Endothelial cell of umbilical vein (primary cell): ENCODE measurements at places on chromosomes 7 and 10. TPM values are rescaled to one million over a fixed set of nuclear protein-coding genes. Genes with fewer than 3 reads are reported as not detected.

TDRD1 gene
- total RNA-seq: not detected in 2 replicates

ELN gene
- 0.18 and 1.7 TPM in 2 replicates for total RNA-seq

CEP55 gene
- total RNA-seq: 58.9 and 63.0 TPM in 2 replicates

SLF2 gene
- total RNA-seq: 28.0 and 35.5 TPM in 2 replicates

SLIT1 gene
- 0.05 and 0.20 TPM in 2 replicates for total RNA-seq

ABCB1 gene
- 7.1 and 13.4 TPM in 2 replicates for total RNA-seq

BAIAP2L1 gene
- total RNA-seq: 1.1 and 1.2 TPM in 2 replicates

ZCWPW1 gene
- total RNA-seq: 0.31 and 0.48 TPM in 2 replicates

MALRD1 gene
- not detected in 2 replicates for total RNA-seq

ZNF786 gene
- total RNA-seq: 5.4 and 5.9 TPM in 2 replicates

DYNC1I1 gene
- total RNA-seq: 3.3 and 3.6 TPM in 2 replicates

PHYH gene
- 9.4 and 9.8 TPM in 2 replicates for total RNA-seq

GDF2 gene
- total RNA-seq: not detected in 2 replicates

HABP2 gene
- not detected in 2 replicates for total RNA-seq

GNAT3 gene
- total RNA-seq: not detected in 2 replicates

CFAP58 gene
- total RNA-seq: 0.29 and 0.35 TPM in 2 replicates

PTN gene
- not detected in 2 replicates for total RNA-seq

OR6V1 gene
- not detected in 2 replicates for total RNA-seq

OLAH gene
- total RNA-seq: 0.48 and 0.51 TPM in 2 replicates

SPDYE6 gene
- not detected in 2 replicates for total RNA-seq

SP8 gene
- total RNA-seq: 0.38 and 2.5 TPM in 2 replicates

KCND2 gene
- 0.05 TPM in 1 of 2 replicates, not detected in the other for total RNA-seq

INHBA gene
- 23.2 and 32.3 TPM in 2 replicates for total RNA-seq

GRID1 gene
- total RNA-seq: not detected in 2 replicates

SPDYE11 gene
- not detected in 2 replicates for total RNA-seq

STEAP4 gene
- not detected in 2 replicates for total RNA-seq

VSTM4 gene
- 0.07 and 0.12 TPM in 2 replicates for total RNA-seq

VAX1 gene
- total RNA-seq: not detected in 2 replicates

CNNM2 gene
- 3.0 and 3.2 TPM in 2 replicates for total RNA-seq

AKR1D1 gene
- total RNA-seq: not detected in 2 replicates

LIPN gene
- not detected in 2 replicates for total RNA-seq

HOXA4 gene
- total RNA-seq: 7.5 and 8.1 TPM in 2 replicates

AHR gene
- 29.3 and 31.8 TPM in 2 replicates for total RNA-seq

POLR1F gene
- total RNA-seq: 21.0 and 27.0 TPM in 2 replicates

MYL10 gene
- not detected in 2 replicates for total RNA-seq

EEF1AKMT2 gene
- 17.1 and 21.3 TPM in 2 replicates for total RNA-seq

NODAL gene
- not detected in 2 replicates for total RNA-seq

ZPBP gene
- not detected in 2 replicates for total RNA-seq

SH2D4B gene
- not detected in 2 replicates for total RNA-seq

TNS3 gene
- total RNA-seq: 45.1 and 59.8 TPM in 2 replicates

SLC18A3 gene
- total RNA-seq: not detected in 2 replicates

RARRES2 gene
- not detected in 2 replicates for total RNA-seq

FGL2 gene
- not detected in 2 replicates for total RNA-seq

ARHGAP22 gene
- total RNA-seq: 48.6 and 50.3 TPM in 2 replicates

KDM7A gene
- 4.9 and 7.3 TPM in 2 replicates for total RNA-seq

ANAPC16 gene
- total RNA-seq: 44.2 and 44.4 TPM in 2 replicates

C10orf62 gene
- not detected in 2 replicates for total RNA-seq

PLCE1 gene
- total RNA-seq: 0.04 and 0.05 TPM in 2 replicates

PRPS1L1 gene
- not detected in 2 replicates for total RNA-seq

KCNK18 gene
- not detected in 2 replicates for total RNA-seq

UBN2 gene
- 11.8 and 14.2 TPM in 2 replicates for total RNA-seq

NUTM2E gene
- total RNA-seq: 0.30 TPM in 1 of 2 replicates, not detected in the other

HMX2 gene
- not detected in 2 replicates for total RNA-seq

FRAT1 gene
- 3.2 and 3.5 TPM in 2 replicates for total RNA-seq

PDZD7 gene
- 0.55 and 1.6 TPM in 2 replicates for total RNA-seq

PIK3AP1 gene
- total RNA-seq: not detected in 2 replicates

TMEM130 gene
- not detected in 2 replicates for total RNA-seq

NPFFR1 gene
- total RNA-seq: not detected in 2 replicates
